ENCODE measurements at places on chromosomes 2 and 18.

DNA sequence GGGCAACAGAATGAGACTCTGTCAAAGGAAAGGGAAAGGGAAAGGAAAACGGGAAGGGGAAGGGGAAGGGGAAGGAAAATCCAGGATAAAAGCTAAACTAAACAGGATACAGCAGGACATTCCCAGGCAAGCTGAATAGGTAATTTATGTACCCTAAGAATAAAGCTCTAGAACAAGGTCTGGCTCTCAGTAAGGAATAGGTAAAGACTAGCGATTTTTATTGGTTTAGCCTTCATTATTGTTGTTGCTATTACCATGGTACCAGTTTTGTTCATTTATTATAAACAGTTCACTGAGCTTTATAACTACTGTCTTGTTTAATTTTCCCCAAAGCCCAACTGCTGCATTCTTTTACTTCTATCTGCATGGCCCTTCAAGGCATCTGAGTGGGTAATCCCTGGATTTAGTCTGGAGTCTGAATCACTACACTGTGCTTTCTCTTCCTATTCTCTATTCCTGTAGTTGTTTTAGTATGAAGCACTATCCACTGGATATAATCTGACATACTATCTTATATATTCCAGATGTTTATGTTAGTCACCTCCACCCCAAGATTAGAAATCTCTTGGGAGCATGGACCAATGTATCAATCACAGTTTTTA, 127.1 kb upstream of the TANK start:
- H3K4me1 ChIP-seq: peaks cover 4% of the 10 kb centered on the region
- no peak overlapping the region for H3K27ac ChIP-seq
- no peak overlapping the region for H3K4me3 ChIP-seq
- DNase-seq: no peak

- peaks cover 3% of the 10 kb centered on the region for H3K27me3 ChIP-seq
- H3K27ac ChIP-seq: no peak overlapping the region
- no peak for DNase-seq
- H3K36me3 ChIP-seq: no peaks in the 10 kb centered on the region
- H3K4me3 ChIP-seq: no peak overlapping the region
Observed at GRCh38 chr2:167944825-167945659, 302.4 kb downstream of the STK39 start.

DNA sequence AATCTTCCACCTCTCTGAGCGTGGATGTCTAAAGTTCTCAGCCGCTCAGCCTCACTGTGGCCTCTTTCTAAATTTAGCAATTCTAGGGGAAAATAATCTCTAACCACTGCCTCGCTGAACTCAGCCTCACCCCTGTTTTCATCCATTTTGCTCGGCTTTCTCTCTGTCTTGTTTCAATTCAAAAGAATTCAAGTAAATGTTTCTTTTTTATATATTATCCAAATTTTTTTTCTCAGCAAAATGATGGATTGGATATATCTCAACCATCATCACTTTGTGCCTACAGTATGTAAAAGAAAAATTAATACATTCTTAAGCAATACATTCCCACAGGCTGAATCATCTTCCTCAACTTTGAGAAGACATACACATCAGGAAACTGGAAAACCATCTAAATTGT, 24.0 kb upstream of the GALNT5 start:
- H3K4me3 ChIP-seq: no peak overlapping the region
- no peaks in the 10 kb centered on the region for H3K4me1 ChIP-seq
- no peak for DNase-seq
- no peaks in the 10 kb centered on the region for H3K36me3 ChIP-seq

DNA sequence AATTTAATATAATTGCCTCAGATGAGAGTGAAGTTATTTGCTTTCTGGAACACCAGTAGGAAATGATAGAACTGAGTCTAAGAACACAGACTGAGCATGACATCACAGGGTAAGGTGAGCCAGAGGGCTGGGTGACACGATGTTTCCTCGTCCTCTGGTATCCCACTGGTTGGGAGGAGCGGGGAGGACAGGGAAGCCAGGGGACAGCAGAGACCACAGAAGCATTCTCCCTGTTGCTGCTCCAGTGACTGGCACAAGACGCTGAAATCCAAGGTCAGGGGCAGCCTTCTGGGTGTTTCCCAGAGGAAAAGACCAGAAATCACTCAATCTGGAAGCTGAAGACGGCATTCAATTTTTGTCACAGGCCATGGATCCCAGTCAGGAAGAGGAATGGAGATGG, 363.4 kb upstream of the SOX11 start:
- no peak overlapping the region for H3K27ac ChIP-seq
- no peak overlapping the region for H3K4me3 ChIP-seq
- no peaks in the 10 kb centered on the region for H3K4me1 ChIP-seq

DNA sequence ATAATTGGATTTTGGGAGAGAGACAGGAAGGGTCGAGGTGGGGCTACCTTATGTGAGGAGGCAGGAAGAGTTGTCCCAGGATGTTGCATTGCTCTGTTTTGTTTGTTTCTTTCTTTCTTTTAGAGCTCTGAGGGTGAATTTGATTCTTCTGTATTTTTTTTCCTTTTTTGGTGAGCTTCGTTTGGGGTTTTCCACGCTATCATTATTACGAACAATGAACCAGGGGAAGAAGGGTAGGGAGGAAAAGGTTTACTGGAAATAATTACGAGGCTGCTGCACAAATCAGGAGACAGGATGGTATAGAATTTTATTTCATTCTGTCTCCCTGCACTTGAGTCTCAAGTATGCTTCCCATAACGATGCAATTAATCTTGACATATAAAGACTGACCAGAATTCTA, 51.4 kb upstream of the ZNF516 start:
- no peak overlapping the region for H3K4me3 ChIP-seq
- no peaks in the 10 kb centered on the region for H3K36me3 ChIP-seq
- no peak for DNase-seq
- H3K4me1 ChIP-seq: no peaks in the 10 kb centered on the region

DNA sequence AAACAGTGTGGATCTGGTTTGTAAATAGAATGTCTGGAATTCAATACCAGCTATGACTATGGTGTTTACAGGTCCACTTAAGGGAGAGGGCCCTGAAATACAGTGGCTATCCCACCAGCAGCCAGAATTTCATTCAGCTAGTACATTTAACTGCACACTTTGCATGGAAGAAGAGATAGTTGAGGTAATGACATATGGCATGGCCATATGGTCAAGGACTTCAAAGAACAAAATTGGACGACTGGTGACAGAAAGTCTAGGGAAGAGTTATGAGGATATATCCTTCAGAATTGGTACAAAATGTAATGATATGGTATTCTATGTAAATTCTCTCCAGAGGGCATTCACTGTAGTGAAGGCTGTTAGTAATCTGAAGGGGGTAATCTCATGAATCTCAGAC, 105.0 kb downstream of the IKZF2 start:
- H3K4me3 ChIP-seq: no peak overlapping the region
- H3K27ac ChIP-seq: no peak overlapping the region
- H3K36me3 ChIP-seq: peaks cover 7% of the 10 kb centered on the region
- H3K27me3 ChIP-seq: no peaks in the 10 kb centered on the region
- no peaks in the 10 kb centered on the region for H3K4me1 ChIP-seq
- DNase-seq: no peak

Measured in activated naive CD8-positive, alpha-beta T cell treated with anti-CD3 and anti-CD28 coated beads for 36 hours (primary cell).